Stimulated activated naive CD4-positive, alpha-beta T cell (primary cell): ENCODE measurements at places on chromosomes 13 and 19.

DNA sequence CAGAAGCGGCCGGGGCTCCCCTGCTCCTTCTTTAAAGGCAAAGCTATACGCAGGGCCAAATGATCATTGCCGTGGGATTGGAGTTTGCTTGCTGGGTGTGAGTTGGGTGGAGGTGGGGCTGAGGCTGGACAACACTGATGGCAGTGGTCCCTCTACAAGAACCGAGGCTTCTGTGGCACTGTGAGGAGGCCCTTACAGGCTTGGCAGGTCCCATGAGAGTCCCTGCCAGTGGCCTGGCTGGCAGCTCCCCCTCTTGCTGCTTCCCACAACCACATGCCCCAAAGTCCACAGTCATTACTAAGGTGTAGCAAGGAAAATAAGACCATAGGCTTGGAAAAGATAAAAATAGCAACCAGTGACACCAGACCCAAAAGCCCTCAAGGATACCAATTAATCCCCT lies 98.4 kb downstream of the ANKRD10 start:
- no peak for DNase-seq

- no peak for DNase-seq
Observed at GRCh38 chr19:32651729-32652140, 23.2 kb downstream of the ANKRD27 start.

GRCh38 chr13:112905990-112906641 lies 62.9 kb upstream of the MCF2L start:
- no peak for DNase-seq

- DNase-seq = no peak
Observed at GRCh38 chr13:37476874-37477273, 121.7 kb downstream of the POSTN start.

DNA sequence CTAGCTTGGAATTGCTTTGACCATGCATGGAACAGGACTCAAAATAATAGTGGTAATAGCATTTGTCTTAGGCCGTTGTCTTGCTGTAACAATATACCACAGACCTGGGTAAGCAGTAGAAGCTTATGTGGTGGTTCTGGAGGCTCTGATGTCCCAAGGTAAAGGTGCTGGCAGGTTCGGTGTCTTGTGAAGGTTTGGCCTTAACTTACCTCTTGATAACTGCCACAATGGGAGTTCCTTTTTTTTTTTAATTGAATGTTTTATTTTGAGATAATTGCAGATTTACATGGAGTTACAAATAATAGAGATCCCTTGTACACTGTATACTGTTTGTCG lies 5.8 kb downstream of the RPL21 start:
- DNase-seq = no peak

GRCh38 chr19:14476673-14477401 lies 1.7 kb upstream of the PTGER1 start:
- no peak for DNase-seq

DNA sequence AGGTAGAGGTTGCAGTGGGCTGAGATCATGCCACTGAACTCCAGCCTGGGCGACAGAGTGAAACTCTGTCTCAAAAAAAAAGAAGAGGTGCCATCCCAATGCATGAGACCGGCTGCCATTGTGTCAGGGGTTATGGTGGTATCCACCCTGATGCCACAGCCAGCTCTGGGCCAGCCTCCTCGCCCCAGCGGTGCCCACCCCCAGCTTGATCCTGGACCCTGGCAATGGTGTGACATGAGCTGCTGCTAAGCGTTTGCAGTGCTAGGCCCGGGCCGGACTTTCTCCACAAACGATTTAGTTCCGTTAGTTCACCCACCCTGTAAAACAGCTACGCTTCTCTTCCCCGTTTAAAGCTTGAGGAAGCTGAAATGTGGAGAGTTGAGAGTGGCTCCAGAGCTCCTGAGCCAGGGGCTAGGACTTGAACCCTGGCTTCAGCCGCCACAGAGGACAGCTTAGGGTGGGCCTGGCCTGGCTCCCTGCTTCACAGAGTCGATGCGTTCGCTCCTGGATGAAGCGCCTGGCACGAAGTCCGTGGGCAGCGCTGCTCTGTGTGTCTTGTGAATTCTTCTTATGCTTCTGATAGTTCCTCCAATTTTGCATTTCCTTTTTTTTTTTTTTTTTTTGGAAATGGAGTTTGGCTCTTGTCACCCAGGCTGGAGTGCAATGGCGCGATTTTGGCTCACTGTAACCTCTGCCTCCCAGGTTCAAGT lies 25.5 kb downstream of the NKPD1 start:
- no peak for DNase-seq

- DNase-seq = no peak
Observed at GRCh38 chr13:41960211-41960636, 685 bp downstream of the VWA8 start.

- no peak for DNase-seq
Observed at GRCh38 chr19:57436417-57436816, 1.3 kb downstream of the ZNF749 start.

GRCh38 chr13:75947448-75947847 lies 311.3 kb downstream of the LMO7 start:
- DNase-seq = no peak

GRCh38 chr19:14078411-14078810 lies 5.8 kb downstream of the MISP3 start:
- DNase-seq = no peak

GRCh38 chr19:45515081-45515624 lies 7.9 kb downstream of the VASP start:
- DNase-seq = no peak
